ENCODE measurements at places on chromosomes 7 and 10.
A peak's percentile ranks its signal among the peaks of the same experiment; 100 is the strongest.

DNA sequence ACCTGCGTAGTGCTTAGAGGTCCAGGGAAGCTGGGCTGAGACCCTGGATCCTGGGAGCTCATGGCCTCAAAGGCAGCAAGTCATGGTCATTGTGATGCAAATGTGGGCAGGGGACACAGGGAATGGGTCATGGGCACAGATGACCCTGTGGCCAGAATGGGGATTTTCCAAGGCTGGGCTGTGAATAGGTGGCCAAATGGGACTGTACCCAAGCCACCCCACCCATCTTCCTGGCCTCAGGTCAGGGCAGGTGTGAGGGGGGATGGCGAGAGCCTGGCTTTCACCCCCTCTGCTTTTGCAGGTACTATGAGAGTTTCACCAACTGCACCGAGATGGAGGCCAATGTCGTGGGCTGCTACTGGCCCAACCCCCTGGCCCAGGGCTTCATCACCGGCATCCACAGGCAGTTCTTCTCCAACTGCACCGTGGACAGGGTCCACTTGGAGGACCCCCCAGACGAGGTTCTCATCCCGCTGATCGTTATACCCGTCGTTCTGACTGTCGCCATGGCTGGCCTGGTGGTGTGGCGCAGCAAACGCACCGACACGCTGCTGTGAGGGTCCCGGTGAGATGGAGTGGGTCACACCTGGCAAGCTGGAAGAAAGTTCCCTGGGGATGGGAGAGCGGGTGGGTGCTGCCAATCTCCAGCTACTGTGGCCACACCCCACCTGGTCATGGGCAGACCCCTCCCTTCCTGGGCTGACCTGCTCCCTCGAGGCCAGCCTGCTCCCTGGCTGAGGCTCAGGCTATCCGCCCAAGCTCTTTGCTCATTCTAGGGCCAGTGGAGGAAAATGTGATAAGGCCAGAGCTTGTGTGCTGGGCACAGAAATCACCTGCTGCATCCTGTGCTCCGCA lies 25.5 kb downstream of the RAMP3 start:
- DNase-seq: no peak

DNA sequence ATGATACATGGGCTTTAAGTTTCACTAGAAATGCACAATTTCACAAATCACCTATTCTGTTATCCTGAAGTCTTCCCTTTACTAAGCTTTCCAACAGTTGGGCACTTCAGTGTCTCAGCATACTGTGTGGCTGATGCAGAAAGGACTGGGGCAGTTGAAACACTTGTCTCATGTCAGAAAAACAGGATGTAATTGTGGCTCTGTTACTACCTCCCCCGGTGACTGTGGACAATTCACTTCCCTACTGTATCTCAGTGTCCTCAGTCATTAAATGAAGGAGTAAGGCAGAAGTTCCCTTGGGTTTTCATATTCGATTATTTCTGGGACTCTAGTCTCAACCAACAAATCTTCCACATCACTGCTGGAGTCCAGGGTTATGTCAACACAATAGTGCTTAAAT lies 17.9 kb downstream of the ANKRD22 start:
- no peak for DNase-seq

GRCh38 chr10:49734676-49735075 lies 27.4 kb downstream of the OGDHL start:
- DNase-seq: no peak

DNA sequence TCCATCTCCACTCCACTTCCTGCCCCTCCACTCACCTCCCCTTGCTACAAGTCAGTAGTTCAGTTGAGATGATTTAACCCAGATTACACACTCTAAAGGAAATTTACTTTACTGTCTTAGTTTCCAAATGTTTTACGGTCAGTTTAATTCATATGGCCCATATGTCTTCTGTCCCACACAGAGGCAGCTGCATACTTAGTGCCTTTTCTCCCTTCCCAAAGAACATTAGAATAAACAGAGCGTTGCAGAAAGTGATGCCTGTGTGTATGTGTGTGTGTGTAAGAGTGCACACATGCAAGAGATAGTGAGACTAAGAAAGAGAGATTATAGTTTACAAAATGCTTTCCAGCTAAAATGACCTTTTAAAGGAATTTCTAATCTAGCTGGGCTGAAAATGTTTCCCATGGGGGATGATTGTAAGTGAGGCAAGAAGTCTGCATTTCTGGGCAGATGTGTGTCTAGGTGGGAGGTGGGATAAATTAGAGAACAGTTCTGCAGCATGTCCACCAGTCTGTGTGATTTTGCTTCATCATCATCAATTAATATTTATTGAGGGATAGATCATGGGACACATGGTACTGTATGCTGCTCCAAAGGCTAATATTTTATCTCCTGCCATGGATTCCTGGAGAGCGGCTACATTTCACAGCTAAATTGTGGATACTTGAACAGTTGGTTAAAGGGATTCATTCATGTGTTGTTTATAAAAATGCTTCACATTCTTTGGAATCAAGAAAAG lies 81.5 kb downstream of the NXPH1 start:
- DNase-seq: no peak

- DNase-seq: no peak
Observed at GRCh38 chr7:115340828-115341227, 418.9 kb downstream of the MDFIC start.

GRCh38 chr10:78849115-78849514 lies 219.7 kb upstream of the ZMIZ1 start:
- DNase-seq: no peak

DNA sequence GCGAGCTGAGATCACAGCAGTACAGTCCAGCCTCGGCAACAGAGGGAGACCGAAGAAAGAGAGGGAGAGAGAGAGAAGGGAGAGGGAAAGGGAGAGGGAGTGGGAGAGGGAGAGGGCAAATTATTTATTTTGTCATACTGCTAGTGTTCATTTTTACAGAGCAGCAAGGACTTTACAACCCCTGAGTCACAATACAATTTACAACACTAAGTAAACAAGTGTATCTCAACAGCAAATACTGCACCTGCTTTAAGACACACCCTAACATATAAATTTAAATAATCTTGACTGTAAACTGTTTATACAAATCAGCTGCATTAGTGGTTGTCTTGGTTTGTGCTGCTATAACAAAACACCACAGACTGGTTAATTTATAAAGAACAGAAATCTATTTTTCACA lies 27.2 kb downstream of the HTR5A start:
- no peak for DNase-seq

GRCh38 chr7:99498546-99498944 lies 1.5 kb downstream of the ZNF394 start:
- DNase-seq: no peak

GRCh38 chr7:46633200-46633599 lies 712.1 kb upstream of the IGFBP3 start:
- no peak for DNase-seq

DNA sequence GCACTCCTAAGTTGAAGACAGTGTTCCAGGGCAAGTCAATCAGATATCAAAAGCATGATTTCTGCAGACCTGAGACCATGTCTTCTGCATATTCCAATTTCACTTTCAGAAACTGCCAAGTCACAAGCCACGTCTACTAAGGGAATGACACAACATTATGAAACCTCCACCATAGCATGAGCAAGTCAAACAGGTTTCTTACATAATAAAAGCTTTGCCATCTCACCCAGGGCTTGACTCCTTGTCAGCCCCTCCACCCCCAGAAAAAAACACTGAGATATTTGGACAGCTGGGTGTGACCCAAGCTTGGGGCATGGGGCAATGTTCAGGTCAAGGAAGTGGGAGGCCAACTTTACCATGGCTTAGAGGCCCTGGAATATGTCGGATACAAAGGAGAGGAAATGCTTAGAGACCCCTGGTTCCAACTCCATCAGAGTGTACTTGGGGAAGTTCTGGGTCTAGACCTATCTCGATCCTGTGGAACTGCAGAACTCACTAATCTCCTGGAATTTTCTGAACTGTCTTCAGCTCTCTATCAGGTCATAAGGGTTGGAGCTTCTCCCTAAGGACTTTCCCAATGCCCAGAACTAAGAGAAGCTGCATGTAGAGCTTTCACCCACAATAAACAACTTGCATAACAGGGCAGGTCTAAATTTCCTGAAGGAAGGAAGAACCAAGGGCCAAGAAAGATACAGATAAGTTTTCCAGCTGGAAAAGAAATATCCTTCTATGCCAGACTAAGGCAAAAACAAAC lies 80.6 kb upstream of the NAMPT start:
- no peak for DNase-seq

- DNase-seq: no peak
Observed at GRCh38 chr7:126845331-126845730, 407.4 kb downstream of the GRM8 start.

GRCh38 chr10:7287377-7287776 lies 123.5 kb downstream of the SFMBT2 start:
- DNase-seq: no peak

DNA sequence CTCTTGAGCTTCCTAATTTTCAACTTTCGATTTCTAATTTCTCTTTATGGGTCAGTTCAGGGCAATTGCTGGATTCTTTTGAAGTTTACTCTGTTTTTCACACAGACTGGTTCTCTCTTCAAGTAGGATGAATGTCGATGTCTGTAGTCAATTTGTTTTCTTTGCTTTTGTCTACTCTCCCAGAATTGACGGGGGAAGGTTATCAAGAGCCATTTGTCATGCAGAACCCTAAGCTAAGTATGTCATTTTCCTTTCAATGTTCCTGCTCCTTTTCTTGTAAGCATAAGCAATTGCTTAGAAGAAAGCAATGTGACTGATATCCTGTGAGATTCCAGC lies 53.7 kb downstream of the SLC39A12 start:
- no peak for DNase-seq

DNA sequence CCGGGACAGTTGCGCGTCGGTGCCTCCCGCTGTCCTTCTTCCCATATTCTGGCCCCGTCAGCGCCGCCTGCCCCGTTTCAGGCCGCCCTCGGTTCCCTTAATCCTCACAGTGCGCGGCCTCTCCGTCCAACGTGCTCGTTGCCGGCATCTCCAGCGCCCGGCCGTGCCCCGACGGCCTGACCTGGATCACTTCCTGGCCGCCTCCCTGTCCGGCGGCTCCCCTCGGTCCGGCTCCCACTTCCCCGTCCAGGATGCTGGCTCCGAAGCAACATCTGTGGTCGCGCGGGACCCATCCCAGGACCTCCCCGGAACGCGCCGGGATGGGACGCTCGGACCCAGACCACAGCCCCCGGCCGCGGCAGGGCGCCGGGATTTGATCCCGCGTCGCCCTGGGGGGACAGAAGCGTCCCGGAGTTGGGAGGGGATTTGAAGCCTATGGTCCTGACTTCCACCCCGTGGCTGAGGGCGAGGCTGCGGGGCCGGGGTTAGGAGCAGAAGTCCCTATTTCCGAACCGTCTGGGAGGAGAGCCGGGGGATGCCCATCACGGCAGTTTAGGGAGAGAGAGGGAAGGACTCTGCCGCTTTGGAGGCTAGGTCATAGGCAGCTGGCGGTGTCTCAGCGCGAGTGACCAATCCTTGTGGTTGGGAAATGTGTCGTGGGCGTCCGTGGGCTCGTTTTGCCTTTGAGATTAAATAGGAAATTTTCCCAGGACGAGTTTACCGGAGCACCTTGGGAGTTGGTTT lies 53.8 kb downstream of the KCTD7 start:
- DNase-seq: no peak

DNA sequence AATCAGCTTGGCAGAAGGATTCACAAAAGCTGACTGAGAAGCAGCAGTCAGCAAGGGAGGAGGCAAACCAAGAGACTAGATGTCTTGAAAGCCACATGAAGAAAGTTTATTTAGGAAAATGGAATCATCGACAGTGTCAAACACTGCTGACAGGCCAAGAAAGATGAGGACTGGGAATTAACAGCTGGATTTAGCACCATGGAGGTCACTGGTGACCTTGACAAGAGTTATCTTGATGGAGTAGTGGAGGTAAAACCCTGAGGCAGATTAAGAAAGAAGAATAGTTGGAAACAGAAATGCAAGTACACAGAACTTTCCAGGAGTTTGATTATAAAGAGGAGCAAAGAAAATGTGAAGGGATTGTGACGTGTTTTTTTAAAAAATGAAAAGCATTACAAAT lies 51.5 kb downstream of the LMBR1 start:
- DNase-seq: no peak

- DNase-seq: no peak
Observed at GRCh38 chr7:98996150-98996552, 117.8 kb downstream of the TRRAP start.

DNA sequence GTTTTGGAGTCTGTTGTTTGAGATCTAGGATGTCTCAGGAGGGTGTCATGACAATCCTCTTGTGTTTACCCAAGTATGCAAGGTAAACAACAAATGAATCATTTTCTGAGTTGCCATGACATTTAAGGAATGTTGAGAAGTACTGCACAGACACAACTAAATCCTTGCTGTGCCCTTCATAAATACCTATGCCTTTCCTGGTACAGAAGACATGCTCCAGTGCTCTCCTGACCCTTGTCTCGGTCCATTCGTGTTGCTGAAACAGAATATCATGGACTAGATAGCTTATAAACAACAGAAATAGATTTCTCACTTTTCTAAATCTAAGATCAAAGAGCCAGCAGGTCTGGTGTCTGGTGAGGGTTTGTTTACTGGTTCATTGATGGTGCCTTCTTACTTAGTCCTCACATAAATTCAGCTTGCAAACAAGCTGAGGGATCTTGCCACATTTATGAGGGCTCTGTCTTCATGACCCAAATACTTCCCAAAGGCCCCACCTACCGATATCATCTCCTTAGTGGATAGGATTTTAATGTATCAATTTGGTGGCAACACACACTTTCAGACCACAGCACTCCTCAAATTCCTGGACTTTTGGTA lies 341.8 kb upstream of the SEMA3A start:
- no peak for DNase-seq

DNA sequence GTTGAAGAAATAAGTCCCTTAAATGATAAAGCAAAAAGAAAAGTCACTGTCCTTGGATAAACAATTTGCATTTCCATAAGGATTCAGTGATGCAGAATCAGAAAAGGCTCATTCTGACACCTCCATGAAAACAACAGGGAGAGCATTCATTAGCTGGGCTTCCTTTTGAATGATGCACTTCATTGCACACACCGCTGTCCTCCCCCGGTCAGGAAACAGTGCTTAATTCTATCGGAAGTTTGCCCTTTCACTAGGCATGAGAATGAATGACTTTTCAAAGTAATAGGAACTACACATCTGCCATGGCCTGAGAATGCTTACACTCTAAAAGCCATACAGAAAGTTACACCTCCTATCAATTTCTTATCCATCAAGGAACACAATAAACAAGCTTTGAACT lies 4.2 kb downstream of the PCDH15 start:
- no peak for DNase-seq

GRCh38 chr10:62817766-62818425 lies 1.7 kb upstream of the EGR2 start:
- no peak for DNase-seq

- no peak for DNase-seq
Observed at GRCh38 chr7:47795631-47796030, 152.6 kb downstream of the PKD1L1 start.

DNA sequence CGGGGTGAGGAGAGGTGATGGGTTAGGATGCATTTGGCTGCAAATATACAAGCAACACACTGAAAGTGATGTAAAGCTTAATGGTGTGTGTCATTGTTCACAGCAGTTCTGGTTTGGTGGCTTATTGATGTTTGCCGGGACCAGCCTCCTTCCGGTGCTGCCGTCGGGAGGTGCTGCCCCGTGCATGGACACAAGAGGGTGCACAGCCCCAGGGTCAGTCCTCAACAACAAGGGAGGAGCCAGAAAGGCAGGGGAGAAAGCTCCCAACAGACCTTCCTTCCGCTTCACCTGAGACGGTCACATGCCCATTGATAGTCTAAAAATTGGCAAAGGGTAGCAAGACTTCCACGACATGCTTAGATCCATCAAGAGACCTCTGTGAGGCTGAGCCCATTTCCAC lies 9.5 kb downstream of the RNF32 start:
- DNase-seq: no peak

GRCh38 chr7:104341546-104341945 lies 13.1 kb downstream of the LHFPL3 start:
- DNase-seq: peak; percentile 60

Measured in NCI-H1092 (cell line).